ENCODE measurements at places on chromosomes 1 and 21.

DNA sequence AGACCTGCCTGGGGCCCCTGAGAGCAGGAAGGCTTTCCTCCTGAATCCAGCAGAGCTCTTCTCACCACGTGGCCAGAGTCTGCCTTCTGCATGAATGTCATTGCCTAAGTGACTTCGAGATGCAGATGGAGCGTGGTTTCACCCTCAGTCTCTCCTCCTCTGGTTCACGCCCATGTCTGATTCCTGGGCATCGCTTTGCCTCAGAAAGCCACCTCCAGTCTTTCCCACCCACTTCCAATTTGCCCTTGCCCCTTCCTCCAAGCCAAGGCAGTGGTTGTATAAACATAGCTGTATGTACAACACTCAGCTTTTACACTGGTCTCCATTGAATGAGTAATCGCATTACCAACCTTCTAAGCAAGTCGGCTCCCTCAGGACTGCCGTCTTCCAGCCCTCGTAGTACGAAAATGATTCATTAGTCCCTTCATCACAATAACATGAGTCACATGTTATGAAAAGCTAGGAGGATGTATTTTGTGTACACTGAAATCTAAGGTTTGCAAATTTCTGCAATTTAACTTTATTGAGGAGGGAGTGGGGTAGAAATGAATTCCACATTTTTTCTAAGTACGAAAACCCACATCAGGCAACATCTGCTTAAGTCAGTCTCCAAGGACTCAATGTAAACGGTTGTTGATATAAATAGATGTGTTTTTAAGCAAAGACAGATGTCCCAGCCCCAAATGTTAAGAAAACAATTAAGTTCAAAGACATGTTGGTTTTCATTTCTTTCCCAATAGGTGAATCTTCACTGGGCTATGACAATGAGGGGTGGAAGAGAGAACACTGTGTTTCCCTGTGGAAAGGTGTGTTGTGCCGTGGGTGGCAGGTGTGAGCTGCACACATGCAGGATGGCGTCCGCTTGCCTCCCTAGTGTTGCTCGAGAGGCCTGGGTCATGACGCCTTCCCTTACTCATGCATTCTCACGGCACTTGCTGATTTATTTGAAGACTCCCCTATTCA, 32.3 kb upstream of the ETS2 start:
- no peak for DNase-seq

DNA sequence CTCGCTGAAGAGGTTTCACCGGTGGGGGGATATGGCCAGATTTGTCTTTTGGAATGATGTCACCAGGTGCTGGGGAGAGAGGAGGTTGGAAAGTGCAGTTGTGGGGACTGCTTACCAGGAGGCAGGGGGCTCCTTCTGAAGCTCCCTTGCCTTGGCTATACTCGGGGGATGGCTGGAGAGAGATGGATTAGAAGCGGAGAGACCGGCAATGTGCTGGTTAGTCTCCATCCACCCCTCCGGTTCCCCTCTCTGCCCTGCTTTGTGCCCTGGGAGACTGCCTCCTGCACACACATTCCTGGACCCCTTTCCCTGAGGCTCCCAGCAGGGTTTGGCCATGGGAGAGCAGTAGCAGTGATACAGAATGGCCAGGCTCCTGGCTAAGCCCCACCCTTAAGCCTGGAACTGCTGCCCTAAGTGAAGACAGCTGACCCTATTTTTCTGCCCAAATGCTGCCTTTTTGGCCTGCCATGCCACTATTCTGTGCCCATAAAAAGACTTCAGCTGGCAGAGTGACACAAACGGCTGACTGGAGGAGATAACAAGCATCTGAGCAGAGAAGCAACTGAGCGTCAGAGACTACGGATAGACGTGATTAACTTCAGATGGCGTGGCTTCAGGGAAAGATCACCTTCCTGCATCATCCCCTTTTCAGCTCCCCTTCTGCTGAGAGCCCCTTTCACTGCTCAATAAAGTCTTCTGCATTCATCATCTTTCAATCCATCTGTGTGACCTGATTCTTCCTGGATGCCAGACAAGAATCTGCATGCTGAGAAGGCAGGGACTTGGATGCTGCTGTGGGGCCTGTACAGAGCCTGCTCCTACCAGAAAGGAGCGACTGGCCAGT, 14.5 kb upstream of the VPS13D start:
- no peak for DNase-seq

DNA sequence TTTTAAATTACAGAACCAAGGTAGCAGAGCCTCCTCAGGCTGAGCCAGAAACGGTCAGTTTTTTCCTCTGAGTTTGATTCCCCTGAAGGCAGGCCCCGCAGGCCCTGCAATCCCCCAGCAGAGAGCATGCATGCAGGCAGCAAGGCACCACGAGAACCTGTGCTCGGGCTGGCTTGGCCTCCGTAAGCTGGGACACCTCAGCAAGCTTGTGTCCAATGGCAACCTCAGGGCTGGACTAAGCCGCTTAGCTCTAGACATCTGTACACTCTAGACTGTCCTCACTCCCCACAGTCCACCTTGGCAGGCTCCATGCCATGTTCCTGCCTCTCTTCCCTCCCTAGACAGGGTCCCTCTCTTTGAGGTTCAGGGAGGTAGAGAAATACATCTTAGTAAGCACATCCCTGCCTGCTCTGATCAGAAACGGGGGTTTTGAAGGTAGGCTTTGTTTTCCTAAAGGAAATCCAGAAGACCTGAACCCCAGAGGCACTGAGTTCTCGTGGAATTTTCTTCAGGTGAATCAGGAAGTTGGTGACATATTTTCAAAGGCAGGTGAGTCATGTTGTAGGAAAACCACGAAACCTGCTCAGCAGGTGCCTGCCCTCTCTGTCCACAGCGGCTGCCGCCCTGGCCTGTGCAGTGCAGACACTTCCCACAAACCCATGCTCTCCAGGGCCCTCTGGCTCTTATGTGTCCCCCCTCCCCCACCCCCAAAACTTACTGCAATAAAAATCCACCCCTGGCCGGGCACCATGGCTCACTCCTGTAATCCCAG, 7.0 kb downstream of the TMEM63A start:
- no peak for DNase-seq

GRCh38 chr1:1310109-1310385, 1.6 kb downstream of the PUSL1 start:
- no peak for DNase-seq

GRCh38 chr21:33290441-33290840, 24.3 kb downstream of the IL10RB start:
- DNase-seq = no peak

DNA sequence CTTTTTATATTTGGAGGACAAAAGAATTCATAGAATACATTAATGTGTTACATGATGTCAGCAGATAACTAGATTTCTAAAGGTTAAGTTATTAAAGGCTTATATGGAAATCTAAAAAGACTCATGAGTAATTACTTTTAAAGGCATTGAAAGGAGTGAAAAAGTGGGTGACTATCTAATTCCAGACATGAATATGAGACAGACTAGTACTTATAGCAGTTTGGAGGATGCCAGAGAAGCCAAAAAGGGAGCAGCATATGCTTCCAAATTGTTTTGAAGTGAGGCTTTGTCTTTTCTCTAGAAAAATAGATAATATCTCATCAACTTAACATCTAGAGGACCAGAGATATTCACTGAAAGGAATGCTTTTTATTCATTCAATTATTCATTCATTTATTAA, 275.5 kb upstream of the CACYBP start:
- DNase-seq = no peak

- no peak for DNase-seq
Observed at GRCh38 chr1:174656409-174657059, 208.8 kb downstream of the GPR52 start.

DNA sequence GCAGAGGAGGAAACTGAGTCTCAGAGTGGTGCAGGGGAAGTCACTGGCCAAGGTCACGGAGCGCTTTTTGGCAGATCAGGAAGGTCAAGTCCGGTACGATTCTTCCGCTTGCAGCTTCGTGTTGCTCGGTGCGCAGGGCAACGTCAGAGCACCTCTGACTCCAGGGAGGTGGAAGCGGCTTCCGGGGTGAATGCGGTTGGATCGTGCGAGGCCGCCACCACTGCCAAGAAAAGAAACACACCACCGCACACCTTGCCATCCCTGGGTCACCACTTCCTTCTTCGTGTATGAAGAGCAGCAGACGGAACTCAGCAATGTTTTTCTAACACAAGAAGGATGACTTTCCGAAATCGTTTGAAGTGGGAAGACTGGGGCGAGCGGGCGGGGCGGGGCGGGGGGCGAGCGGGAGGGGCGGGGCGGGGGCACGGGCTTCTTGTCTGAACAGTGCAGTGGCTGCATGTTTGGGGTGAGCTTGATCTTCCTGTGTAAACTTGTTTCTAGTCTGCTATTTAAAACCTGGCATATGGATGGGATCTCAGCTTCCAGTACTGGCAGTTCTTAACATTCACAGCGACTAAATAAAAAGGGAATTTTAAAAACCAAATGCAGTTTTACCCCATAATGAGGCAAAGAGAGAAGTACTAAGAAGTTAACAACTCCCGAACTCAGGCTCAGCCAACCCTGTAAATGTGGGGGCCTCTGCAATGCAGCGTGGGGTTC, 300.0 kb downstream of the RRAGC start:
- peak; percentile 87 for DNase-seq

- DNase-seq = peak; percentile 55
Observed at GRCh38 chr1:108708691-108709660, 3.7 kb upstream of the FNDC7 start.

GRCh38 chr1:18578271-18578670, 52.4 kb upstream of the PAX7 start:
- no peak for DNase-seq

Data from activated naive CD8-positive, alpha-beta T cell treated with anti-CD3 and anti-CD28 coated beads for 36 hours (primary cell).